ENCODE measurements at places on chromosomes 2 and 18.
A peak's percentile ranks its signal among the peaks of the same experiment; 100 is the strongest.

GRCh38 chr2:62084801-62085200, 111.1 kb upstream of the B3GNT2 start:
- no peak for DNase-seq

DNA sequence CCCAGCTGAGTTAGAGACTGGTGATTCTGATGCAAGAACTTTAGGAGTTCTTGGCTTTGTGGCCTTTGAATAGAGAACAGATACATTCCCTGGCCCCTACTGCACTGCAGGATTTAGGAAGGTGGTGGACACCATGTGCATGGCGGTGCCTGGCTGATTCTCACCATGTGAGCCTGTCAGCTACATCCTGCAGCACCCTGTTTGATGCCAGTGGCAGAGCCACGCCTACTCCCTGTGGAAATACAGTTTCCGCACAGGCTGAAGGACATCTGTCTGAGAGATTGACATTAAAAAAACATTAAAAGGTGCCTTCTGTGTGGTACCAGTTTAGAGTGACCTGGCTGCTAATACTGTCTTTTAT, 50.0 kb downstream of the KCNE4 start:
- no peak for DNase-seq

DNA sequence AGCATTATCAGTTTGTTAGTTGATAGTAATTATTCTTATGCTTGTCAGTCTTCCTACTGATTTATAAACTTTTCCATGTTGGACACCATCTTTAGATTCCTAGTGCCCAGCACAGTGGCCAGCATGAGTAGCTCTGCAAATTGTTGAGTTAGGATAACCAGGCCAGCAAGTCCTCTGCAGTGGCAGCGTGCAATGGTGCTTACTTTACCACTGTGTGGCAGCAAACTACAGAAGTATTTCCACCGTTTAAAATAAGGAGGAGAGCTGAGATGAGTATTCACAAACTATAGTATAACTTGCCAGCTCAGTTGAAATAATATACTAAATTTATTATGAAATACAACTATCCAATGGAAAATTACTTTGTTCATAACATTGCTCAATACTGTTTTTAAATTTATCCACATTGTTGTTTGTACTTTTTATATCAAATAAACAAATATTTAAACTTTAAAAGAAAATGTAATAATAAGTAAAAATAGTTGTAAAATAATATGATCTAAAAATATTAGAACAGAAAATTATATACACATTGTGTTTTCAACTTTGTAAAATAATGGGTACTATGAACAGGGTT, 9.3 kb upstream of the THADA start:
- DNase-seq, result peak; percentile 23

GRCh38 chr2:229164545-229165249, 106.4 kb downstream of the PID1 start:
- no peak for DNase-seq

DNA sequence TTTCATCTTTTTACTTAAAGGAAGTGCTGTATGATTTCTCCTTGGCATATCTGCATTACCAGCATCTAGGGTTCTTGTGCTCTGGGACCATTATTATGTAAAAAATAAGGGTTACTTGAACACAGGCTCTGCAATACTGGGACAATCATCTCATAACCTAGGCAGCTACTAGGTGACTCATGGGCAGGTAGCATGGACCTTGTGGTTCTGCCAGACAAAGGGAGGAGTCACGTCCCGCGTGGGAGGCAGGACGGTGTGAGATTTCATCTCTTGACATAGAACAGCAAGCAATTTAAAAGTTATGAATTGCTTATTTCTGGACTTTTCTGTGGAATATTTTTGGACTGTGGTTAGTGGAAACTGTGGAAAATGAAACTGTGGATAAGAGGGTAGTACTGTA, 34.1 kb downstream of the ASAP2 start:
- DNase-seq, result no peak

DNA sequence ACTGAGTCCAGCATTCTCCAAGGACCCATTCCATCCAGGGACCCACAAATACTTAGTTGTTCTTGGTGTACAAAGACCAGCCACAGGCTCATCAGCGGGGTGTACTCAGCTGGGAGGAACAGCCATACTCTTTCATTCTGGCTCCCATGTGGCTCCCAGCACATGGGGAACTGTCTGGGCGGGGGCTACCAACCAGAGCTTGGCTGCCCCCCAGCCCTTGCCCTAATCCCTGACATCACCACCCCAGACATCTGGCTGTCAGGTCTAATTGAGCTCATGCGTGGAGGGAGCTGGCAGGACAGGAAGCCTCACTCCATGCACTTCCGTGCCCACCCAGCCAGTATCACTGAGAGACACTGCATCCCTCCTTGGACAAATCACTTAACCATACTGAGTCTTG, 283.6 kb downstream of the DYSF start:
- DNase-seq, result no peak

GRCh38 chr2:207929923-207930322, 95.4 kb downstream of the PLEKHM3 start:
- no peak for DNase-seq
